GM12891 (cell line): ENCODE measurements at places on chromosomes 7 and 10.

DNA sequence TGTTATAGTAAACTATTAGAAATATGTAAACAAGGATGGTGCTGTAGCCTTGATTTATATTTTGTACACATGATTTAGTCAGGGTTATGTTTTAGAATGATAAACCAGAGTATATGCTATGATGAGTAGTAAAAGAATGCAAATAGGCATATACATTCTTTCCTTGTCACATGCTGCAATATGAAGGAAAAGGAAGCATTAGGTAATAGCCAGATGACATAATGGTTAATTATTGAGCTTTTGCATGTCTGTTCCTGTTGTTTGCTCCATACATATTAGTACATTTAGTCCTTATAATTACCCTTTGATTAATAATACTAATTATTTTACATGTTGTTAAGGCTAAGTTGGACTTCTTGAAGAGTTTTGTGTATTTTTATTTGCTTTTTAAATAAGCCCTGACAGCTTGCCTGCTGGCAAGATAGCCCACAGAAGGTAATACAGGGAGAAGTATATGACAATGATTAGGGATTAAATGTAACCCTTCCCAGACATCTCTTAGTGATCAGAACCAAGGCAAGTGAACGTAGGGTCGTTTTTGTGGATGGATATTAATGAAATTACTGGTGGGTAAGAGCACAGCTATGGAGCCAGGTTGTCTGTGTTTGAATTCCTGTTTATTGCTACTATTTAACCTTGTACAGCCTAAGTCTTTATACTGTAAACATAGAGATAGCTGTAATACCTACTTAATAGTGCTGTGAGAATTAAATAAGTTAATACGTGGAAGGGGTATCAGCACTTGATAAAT lies 68.4 kb downstream of the PHTF2 start:
- no peak for DNase-seq

- DNase-seq = no peak
Measured at GRCh38 chr7:121938429-121938996, 65.6 kb downstream of the PTPRZ1 start.

DNA sequence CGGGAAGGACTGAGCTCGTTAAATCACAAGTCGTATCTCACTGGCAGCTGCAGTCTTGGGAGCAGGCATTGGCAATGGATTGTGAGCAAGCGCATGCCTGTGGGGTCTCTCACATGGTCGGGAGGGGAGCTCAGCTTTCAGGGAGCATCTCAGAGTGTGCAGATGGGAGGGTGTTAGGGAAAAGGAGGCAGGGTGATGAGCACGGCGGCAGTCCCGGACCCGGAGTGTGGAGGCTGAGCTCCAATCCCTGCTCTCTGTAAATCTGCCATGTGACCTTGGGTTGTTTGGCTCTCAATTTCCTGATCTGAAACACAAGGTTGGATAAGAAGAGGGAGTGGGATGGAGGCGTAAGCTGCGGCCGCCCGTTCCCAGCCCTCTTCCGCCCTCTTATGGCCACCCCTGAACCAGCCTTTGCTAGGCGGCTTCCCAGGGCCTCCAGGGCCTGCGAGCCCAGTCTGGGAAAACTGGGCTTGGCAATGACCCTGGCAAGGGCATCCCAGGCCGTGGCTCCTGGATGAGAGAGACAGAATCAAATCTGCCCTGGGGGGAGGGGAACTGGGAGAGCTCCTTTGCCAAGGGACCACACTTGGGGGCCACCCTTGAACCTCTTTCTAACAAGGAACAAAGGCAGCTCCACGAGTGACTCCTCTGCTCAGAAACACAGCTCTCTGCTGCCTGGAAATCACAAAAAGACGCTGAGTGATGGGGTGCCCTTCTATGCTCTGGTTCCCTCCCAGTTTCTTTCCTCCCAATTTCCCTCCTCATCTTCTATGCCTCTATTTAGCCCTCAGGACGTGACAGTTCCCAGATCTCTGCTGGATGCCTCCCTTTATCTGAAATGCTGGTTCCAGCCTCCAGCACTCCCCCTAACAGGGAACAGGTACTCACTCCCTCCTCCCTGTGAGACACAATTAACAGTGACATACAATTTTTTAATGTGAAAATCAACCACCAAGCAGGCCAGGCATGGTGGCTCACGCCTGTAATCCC lies 41.7 kb upstream of the LOXL4 start:
- DNase-seq = no peak

DNA sequence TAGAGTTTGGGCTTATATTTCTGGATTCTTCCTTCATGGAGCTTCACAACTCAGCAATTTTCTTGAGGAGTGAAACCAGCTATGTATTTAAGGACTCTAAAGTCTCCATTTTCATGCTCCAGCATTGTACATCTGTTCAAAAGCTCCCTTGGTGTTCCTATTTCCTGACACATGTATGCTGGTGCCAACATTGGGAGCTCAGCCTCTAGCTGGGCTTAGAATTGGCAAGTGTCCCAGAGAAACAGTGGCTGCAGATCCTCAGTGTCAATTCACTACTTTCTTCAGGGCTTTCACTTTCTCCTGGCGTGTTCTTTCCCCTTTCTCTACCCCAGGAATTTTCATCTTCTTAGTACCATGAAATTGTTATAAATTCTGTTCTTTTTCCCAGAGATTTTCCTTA lies 103.1 kb downstream of the ZNF467 start:
- no peak for DNase-seq

- no peak for DNase-seq
Measured at GRCh38 chr7:84139986-84140729, 54.4 kb downstream of the SEMA3A start.

DNA sequence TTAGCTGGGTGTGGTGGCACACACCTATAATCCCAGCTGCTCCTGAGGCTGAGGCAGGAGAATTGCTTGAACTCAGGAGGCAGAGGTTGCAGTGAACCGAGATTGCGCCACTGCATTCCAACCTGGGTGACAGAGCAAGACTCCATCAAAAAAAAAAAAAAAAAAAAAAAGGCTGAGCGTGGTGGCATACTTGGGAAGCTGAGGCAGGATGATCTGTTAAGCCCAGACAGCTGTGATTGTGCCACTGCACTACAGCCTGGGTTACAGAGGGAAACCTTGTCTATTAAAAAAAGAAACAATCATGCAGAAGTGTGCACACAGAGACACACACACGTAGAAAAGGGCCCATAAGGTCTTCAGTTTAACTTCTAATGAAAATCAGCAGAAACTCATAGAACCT lies 150.6 kb downstream of the TPST1 start:
- no peak for DNase-seq

- no peak for DNase-seq
Measured at GRCh38 chr10:1287971-1288401, 231.8 kb downstream of the WDR37 start.

GRCh38 chr10:22315455-22316285 lies 518 bp upstream of the COMMD3 start:
- no peak for DNase-seq

GRCh38 chr10:124063750-124064603 lies 29.4 kb downstream of the CHST15 start:
- no peak for DNase-seq

GRCh38 chr10:30431435-30431911 lies 2.5 kb upstream of the MAP3K8 start:
- no peak for DNase-seq

GRCh38 chr10:19828278-19829049 lies 12.2 kb downstream of the PLXDC2 start:
- no peak for DNase-seq

- DNase-seq = no peak
Measured at GRCh38 chr7:2521952-2522591, 2.5 kb downstream of the LFNG start.

DNA sequence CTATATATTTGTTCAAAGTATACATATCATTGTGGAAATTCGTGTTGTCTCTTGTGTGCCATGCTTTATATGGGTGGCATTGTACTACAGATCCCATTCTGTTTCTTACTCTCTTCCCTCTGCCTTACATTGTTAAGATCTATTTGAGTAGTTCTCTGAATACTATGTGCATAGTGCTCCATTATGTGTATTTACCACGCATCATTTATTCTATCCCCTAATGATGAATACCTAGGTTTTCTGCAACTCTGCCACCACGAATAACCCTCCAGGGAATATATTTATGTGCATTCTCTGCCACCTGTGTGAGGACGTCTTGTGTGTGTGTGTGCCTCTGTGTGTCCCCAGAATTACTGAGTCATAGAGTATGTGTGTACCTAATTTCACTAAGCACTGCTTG lies 431.2 kb upstream of the C7orf33 start:
- DNase-seq = no peak

- no peak for DNase-seq
Measured at GRCh38 chr10:111725050-111725449, 458.5 kb downstream of the GPAM start.

DNA sequence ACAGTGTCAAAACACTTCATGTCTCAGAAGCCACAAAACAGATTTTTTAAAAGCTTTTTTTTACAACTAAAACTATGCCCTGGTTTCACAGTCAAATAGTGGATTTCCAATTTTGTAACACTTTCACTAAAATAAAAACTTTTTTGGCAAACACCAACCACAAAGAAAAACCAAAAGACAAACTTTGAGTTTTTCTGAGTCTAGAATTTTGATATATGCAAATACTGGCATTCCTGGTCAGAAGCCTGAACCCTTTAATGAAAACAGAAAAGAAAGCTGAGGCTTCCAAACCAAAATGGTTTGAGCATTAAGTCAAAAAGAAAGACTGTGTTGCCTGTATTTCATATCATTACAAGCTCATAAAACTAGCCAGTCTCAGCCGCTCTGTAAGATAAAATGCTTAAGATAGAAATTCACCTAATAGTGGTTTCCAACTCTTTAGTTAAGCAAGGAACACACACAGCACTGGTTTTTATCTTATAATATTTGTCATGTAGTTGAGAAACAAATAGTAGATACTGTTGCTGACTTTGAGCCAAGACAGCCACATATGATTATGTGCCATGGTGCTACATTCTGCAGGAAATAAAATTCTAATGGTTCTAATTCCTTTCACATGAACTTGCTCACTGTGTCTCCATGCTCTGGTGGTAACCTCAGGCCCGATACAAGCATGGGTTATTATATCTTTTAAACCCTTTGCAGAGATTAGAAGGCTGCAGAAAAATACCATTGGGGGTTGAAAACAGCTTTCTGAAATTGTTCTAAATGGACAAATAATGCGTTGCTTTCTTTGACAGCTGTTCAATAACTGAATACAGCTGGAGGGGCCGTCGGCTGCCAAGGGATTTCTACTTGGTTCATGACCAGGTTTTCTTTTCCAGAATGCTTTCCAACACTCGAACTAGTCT lies 49.4 kb downstream of the FAM171A1 start:
- DNase-seq = no peak

DNA sequence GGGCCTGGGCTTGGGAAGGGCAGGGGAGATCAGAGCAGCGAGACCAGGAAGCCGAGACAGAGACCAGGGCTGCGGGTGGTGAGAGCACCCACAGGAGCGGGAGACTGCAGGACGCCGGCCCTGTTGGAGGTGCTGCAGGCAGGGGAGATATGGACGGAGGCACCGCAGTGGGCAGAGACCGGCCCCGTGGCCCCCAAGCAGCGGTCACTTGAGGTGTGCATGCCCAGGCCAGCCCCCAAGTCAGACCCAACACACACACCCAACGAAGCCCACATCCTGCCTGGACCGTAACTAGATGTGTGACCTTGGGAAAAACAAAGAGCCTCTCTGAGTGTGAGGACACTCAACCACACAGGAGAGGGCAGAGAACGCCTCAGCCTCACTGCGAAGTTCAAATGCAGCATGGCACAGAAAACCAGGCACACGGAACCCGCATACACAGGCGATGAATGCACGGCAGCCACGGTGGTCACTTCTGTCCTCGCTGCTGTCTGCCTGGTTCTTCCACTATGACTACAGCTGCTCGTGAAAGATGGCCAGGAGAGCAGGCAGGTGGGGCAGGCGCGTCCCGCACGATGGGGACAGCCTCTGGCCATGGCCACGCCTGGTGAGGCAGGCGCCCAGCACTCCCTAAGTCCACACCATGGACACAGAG lies 214.7 kb downstream of the MAD1L1 start:
- no peak for DNase-seq

GRCh38 chr10:62244088-62244487 lies 24.6 kb downstream of the RTKN2 start:
- no peak for DNase-seq

- no peak for DNase-seq
Measured at GRCh38 chr10:70913191-70913892, 25.0 kb upstream of the PCBD1 start.

GRCh38 chr7:114574384-114574783 lies 159.8 kb downstream of the FOXP2 start:
- no peak for DNase-seq

DNA sequence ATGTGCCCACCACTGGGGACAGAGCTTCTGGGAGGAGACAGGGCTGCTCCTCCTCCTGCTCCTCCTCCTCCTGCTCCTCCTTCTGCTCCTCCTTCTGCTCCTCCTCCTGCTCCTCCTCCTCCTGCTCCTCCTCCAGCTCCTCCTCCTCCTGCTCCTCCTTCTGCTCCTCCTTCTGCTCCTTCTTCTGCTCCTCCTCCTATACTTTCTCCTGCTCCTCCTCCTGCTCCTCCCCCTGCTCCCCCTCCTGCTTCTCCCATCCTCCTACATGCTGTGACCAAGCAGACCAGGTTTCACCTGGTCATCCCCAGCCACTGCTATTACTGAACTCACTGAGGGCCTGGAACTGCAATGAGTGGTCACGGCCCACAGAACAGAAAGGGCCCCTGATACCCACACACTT lies 154.0 kb upstream of the PPP2R2D start:
- DNase-seq = no peak

DNA sequence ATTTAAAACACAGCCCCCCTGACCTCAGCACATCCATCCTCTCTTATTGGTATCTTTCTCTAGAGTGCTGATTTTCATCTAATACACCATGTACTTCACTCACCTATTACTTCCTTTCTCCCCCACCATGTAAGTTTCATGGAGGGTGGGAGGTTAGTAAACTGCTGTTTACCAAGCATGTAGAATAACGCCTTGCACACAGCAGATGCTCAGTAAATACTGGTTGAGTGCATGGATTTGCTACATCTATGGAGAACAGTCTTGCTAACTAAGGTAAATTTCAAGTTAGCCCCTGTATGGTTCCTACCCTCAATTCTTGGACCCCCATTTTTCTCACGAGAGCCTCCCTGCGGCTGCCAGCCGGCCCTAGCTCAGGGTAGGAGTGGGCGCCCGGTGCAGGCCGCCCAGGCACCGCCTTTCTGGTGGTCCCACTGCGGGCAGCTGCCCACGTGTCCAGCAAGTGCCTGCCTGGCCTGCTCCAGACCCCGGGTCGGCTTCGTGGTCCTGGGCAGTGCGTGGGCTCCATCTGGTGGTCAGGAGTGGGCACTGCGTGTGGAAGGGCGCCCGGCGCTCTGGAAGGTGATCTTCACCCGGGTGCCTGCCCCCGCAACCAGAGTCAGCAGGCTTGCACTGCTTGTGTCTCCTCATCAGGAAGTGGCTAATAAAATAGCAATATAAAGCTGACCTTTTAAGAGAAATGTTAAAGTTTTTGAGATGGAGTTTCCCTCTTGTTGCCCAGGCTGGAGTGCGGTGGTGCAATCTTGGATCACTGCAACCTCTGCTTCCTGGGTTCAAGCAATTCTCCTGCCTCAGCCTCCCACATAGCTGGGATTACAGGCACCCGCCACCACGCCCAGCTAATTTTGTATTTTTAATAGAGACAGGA lies 63.4 kb upstream of the DNAJB6 start:
- DNase-seq = peak; percentile 94
